ENCODE measurements at places on chromosomes 3 and 15.
A peak's percentile ranks its signal among the peaks of the same experiment; 100 is the strongest.

GRCh38 chr15:66580643-66581042 is 14.8 kb upstream of the LCTL start:
- no peak for DNase-seq

DNA sequence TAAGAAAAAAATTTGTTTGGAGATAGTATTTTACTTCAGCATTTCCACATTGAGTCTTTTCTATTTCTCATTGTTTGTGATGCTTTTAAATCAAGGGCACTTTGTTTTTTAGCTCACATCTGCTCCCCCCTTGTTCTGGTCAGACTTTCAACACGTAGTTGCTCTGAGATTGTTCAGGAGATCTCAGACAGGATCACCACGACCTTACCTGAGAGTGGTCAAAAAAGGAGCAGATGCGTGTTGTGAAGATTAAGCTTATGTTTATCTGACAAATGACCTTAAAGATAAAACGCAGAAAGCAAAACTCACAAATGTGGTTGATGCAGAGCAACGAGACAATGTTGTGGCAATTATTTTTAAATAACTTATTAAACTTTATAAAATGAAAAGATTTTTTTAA is 298.3 kb downstream of the ROBO2 start:
- DNase-seq: no peak

DNA sequence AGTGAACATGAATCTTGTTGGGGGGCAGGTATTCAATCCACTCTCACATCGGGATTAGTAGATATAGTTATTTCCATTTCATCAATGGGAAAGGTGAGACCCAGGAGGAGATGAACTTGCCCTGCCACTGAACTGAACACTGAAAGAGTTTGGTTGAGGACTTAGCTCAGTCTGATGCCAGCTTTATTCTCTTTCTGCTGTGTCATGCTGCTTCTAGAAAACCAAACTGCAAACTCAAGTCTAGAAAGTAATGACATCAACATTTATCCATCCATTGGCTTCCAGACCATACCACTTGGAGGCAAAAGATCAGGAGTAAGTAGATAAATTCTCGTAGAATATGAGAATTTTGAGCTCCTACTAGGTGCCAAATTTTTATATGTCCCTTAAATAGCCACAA is 288.0 kb upstream of the CTNNB1 start:
- no peak for DNase-seq

GRCh38 chr3:143309705-143310104 is 190.1 kb downstream of the CHST2 start:
- DNase-seq: no peak

- no peak for DNase-seq
Measured at GRCh38 chr15:88029696-88030095, 226.8 kb downstream of the NTRK3 start.

DNA sequence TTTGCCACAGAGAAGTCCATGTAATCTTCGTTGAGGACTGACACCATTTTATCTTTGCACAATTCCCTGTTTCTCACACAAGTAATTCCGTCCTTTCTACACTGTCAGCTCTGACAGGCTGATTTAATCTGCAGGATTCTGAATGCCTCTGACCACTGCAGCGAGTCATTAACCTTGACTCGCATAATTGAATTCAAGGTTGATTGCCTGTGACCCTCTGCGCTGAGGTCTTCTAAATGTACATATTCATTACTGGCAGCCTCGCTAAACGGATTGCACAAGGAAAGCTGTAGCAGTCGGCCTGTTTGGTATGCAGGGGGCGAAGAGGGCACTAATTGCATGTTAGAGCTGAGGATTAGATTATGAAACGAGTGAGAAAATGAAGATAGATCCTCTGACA is 147.8 kb downstream of the SHOX2 start:
- no peak for DNase-seq

DNA sequence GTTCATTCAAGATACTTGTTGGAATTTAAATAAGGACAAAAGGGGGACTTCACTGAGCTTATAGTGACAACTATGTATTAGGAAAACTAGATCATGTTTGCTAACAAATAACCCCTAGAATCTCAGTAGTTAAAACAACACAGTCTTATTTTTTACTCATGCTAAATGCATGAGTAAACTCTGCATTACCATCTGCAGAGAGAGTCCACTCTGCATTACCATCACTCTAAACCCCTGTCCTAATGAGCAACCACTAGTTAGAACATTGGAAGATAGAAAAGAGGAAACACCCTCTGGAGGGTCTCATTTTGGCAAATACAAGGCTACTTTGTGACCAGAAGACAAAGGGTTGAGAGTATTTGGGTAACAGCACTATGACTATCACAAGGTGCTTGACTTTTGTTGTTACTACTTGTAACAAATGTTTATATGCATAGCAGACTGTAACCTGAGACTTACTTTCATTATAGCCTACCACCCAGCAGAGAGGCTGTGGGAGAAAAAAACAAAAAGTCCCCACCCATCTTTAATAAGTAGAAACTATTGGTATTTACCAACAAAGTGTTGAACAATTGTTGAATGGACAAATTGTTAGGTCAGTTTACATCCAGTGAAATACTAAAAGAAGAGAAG is 99.1 kb downstream of the OXSM start:
- DNase-seq: no peak

GRCh38 chr3:109382588-109382987 is 45.2 kb upstream of the DPPA4 start:
- DNase-seq: no peak

DNA sequence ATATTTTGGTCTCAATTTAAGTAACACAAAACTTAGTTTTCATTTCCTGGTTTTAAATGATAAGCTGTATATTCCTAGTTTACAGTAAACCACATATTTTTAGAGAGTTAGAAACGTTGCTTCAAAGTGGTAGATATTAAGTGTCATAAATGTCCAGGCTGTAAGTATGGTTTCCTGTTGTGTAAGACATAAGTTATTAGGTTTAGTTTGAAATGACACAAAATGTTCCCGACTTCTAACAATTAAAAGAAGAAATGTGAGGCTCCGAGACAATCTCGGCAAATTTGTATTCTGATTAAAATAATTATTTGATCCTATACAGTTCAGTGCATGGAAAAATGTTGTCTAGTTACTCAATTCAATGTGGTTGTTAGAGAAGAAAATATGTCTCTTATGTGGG is 387.3 kb downstream of the EPHA3 start:
- DNase-seq: no peak

DNA sequence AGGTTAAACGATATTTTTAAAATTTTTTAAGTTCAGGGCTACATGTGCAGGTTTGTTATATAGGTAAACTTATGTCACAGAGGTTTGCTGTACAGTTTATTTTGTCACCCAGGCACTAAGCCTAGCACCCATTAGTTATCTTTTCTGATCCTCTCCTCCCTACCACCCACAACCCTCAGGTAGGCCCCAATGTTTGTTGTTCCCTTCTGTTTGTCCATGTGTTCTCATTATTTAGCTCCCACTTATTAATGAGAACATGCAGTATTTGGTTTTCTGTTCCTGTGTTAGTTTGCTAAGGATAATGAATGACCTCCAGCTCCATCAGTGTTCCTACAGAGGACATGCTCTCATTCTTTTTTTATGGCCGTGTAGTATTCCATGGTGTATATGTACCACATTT is 14.9 kb downstream of the FAM162A start:
- no peak for DNase-seq

DNA sequence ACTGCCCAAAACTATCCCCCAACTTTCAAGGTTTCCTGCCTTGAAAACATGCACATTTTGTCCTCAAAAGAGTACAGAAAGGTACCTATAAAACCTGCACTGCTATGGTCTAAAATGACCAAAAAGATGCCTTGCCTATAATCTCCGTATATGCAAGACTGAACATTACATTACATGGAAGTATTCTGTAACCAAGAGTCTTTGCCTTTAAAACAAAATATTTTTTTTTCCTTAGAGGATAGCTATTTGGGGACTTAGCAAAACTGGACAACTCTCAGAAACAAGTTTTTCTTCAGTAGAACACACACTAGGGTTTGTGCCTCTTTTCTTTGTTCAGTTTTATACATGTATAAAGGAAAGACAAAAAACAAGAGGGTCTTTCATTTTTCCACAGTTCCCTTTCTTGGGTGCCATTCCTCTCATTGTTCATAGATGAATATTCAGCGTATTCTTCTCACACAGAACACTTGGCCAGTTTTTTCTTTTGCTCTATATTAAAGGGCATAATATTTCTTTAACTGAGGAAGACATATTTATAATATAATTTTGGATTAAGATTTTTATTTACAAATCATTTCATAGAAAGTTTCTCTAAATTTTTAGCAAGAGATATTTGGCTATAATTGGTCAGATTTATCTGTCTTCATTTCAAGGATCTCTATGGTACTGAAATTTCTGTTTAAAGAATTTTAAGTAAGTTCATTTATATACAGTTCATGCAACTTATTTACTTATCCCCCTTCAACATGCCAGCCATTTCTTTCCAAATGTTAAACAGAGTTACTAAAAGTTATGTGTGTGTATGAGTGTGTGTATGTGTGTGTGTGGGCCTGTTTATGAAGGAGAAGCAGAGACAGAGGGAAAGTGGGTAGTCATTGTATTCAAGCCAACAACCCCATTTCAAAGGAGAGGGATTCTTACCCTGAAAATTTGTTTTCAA is 142.6 kb downstream of the ZBTB20 start:
- DNase-seq: no peak

DNA sequence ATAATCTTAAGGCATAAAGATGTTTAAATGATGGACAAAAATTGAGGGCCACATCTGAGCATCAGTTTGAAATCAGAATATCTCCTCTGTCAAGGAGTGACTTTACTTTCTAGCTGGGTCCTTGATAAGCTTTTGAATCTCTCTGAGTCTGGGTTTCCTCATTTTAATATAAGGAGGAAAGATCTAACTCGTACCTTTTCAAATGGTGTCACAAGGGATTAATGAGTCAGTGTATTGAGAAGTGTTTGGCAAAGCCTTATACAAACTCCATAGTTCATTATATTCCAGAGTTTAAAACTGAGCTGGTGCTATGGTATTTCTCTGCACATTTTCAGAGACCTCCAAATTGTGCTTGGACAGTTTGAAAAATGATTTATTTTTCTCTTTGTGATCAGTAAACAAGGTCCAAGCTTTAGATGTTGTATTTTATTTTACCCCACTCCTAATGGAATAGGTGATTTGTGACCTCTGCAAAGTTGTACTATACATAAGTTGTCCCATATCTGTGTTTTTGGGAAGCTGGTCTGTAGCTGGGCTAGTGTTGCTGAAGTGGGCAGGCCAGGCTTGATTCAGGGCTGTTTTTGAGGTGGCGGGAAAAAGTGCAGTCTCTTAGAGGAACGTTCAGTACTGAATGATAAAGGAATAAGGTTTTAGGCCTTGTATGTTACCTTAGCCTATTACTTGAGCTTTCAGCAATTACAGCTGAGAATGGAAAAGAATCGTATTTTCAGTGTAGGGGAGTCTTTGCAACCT is 5.6 kb downstream of the FNDC3B start:
- no peak for DNase-seq

DNA sequence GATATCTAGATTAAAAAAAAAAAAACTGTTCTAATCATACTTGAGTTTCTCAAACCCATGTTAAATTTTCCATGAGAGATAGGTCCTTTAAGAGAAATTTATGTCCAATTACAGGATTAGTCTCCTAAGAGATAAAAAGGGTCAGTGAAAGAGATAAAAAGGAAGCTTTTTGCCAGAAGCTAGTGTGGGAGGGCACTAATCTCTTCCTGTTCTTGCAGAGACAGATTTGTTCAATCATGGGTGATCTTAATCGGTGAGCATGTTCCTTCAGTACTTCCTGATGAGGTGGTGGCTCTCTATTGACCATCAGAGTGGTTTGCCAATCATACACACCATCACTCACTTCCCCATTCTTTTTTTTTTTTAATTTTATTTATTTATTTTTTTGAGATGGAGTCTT is 16.9 kb upstream of the LPP start:
- peak; percentile 41 for DNase-seq

- no peak for DNase-seq
Measured at GRCh38 chr3:161452179-161452578, 44.4 kb upstream of the OTOL1 start.

DNA sequence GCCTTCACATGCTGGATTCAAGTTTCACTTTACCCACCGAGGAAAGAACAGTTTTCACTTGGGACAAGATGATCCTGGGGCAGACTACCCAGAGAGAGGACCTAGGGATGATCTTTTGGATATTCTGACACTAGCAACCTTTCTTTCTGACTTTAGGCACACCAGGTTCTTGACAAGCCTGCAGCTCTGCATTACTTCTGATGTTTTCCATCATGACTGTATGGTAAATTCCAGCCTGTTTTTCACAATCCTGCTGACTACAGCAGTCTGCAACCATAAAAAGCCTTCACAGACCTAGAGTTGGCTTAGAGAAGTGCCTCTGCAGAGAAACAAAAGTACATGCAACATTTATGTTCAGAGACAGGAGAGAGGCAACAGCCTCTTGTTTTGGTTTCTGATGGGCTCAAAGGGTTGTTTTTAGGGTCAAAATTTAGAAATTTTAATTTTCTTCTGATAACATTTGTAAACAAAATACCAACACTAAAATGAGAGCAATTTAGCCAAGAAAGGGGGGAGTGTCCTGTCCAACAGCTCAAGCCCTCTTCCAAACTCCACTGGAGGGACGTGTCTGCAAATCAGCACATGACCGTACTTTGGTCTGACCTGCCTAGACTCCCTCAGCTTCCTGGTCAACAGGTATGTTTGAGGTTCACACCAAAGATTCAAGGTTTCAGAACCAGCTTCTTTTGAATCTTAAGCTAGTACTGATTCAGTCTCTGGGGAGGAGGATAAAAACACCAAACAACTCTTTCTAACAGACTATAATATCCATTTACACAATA is 799 bp downstream of the ABI3BP start:
- no peak for DNase-seq

GRCh38 chr3:139297588-139298311 is 46.1 kb upstream of the MRPS22 start:
- no peak for DNase-seq

GRCh38 chr3:174440253-174440701 is 418.9 kb upstream of the NAALADL2 start:
- DNase-seq: no peak

- no peak for DNase-seq
Measured at GRCh38 chr3:184500344-184500923, 61.2 kb upstream of the EPHB3 start.

GRCh38 chr3:177050501-177051237 is 146.6 kb downstream of the TBL1XR1 start:
- DNase-seq: no peak

- DNase-seq: no peak
Measured at GRCh38 chr3:22495241-22495640, 707.9 kb upstream of the UBE2E2 start.

- DNase-seq: no peak
Measured at GRCh38 chr3:7752005-7752404, 749.6 kb upstream of the LMCD1 start.

Measured in germinal center (tissue), 1 donor.